ENCODE measurements at places on chromosomes 13 and 19.
A peak's percentile ranks its signal among the peaks of the same experiment; 100 is the strongest.

DNA sequence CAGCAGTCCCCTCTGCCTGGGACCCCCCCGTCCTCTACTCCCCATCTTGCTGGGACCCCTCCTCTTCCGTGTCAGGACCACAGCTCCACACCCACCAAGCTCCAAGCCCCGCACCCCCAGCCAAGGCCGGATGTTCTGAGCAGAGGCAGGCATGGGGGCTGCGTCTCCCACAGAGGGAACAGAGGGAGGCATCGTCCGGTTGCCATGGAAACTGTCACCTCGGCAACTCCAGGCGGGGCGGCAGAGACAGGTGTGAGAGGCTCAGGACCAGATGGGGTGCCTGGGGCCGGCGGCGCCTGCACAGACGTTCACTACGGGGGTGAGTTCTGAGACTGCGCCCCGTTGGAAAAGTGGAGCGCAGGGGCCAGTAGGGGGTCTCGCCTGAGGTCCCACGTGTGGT lies 5.4 kb downstream of the RNU6-9 start:
- DNase-seq = no peak

GRCh38 chr13:95505986-95506385 lies 46.5 kb upstream of the CLDN10 start:
- no peak for DNase-seq

- peak; percentile 25 for DNase-seq
Measured at GRCh38 chr19:1651568-1652291, 685 bp downstream of the TCF3 start.

GRCh38 chr19:11489378-11489777 lies 8.5 kb upstream of the ELAVL3 start:
- no peak for DNase-seq

DNA sequence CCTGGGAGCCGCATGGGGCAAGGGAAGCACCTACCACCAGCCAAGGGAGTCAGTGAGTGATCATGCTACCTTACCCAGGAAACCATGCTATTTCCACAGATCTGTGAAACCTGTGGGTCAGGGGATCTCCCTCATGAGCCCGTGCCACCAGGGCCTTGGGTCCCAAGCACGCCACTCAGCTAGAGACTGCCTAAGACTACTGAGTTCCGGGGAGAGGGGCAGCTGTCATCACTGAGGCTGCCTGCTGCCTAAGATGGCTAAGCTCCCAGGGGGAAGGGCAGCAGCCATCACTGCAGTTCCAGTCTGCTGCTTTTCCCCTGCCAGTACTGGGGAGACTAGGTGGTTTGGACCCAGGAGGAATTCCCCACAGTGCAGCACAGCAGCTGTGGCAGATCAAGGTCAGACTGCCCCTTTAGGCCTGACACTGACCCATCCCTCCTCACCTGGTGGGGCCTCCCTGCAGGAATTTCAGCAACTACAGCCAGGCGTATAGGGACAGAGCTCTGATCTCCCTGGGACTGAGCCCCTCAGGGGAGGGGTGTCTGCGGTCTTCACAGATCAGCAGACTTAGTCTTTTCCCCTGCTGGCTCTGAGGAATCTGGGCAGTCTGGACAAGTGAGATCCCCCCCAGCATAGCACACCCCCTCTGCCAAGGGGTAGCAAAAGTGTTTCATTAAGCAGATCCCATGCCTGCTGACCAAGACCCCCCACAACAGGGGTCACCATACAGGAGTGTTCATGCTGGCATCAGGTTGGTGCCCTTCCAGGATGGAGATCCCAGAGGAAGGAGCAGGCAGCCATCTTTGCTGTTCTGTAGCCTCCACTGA lies 26.9 kb downstream of the VSTM2B start:
- DNase-seq = no peak

GRCh38 chr13:109790086-109790485 lies 3.7 kb upstream of the IRS2 start:
- DNase-seq = peak; percentile 58

DNA sequence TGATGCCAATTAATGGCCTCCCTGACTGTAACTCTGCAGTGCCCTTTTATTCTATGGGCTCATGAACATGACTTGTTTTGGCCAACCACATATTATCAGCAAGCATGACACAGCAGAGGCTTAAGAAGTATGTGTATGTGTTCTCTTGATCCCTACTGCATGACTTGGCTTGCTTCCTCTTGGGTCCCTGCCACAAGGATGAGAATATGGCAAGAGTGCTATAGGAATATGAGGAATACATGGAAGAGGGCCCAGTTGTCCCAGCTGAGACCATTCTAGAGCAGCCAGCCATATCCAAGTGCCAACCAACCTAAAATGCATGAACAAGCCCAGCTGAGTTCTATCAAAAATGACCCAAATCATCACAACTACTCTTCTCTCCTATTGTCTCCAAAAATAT lies 576.7 kb upstream of the PCDH9 start:
- DNase-seq = no peak

GRCh38 chr13:89401264-89401675 lies 1730.1 kb downstream of the SLITRK5 start:
- peak; percentile 77 for DNase-seq

- DNase-seq = peak; percentile 25
Measured at GRCh38 chr13:21638319-21639282, 32.3 kb upstream of the FGF9 start.

GRCh38 chr19:55644191-55644833 lies 863 bp downstream of the ZNF581 start:
- DNase-seq = no peak

- no peak for DNase-seq
Measured at GRCh38 chr13:43414111-43414510, 372.7 kb downstream of the ENOX1 start.

DNA sequence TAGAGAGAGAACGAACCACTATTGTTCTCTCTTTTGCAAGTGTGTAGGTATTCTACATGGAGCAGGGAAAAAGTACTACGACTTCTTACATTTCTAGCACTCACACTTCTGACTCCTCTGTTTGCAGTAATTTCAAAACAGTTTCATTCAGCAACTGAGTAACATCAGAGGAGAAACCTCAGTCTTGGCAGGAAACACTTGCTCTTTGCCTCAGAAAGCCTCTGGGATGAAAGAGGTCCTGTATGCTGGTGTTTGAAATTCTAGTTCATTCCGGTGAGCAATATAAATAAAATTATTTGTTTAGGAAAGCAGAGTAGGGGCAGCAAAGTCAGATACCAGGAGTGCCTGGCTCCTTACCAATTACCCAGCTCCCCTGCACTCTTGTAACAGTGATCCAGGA lies 595.5 kb downstream of the TBC1D4 start:
- DNase-seq = peak; percentile 53

GRCh38 chr13:44040818-44041100 lies 161.1 kb downstream of the LACC1 start:
- peak; percentile 53 for DNase-seq

DNA sequence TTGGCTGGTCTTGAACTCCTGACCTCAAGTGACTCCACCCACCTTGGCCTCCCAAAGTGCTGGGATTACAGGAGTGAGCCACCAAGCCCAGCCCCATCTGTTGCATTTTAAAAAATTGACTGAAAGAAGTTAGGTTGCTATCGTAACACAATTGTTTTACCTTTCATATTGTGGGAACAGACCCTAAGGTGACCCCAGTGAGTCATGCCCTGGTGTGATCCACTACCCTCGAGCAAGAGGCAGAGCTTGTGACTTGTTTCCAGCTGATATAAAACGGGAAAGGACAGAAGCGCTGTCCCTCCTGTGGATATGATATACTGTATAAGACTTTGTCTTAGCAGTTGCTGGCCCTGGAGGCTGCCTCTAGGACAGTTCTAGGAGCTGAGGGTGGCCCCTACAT lies 308.6 kb downstream of the HS6ST3 start:
- no peak for DNase-seq

GRCh38 chr19:3370214-3370720 lies 3.9 kb downstream of the NFIC start:
- DNase-seq = no peak

DNA sequence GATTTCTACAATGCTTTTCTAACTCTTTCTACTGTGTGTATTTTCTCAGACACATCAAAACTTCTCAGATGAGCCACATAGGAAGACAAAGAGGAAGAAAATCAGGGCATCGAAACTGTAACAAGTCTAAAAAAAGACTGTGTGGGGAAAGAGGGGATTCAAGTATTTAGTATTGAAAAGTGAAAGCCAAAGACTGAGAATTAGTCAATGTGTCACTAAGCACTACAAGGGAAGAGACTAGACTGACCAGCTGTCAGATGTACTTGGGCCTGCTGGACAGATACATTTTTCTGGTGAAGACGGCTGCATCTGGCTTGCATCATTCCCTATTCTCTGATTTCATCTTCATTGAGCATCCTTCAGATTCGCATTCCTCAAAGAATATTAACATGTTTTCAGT lies 25.4 kb downstream of the COMMD6 start:
- DNase-seq = no peak

- DNase-seq = no peak
Measured at GRCh38 chr19:16207490-16208025, 9.8 kb downstream of the AP1M1 start.

DNA sequence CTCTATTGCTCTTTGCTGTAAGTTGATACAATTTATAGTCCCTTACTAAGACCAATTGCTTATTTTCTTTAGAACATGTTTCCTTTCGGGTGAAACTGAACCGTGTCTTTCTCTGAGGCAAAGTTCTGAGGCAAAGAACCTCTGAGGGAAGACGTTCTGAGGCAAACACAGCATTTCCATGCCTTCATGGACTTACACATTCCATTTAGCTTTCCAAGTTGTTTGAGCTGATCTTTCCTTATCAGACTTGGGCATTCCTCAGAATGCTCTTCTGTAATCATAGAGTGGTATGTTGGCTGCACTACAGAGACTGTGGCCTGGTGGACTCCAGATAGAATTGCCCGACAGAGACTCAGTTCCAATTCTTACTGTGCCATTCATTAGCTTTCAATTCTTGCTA lies 579.1 kb downstream of the KCTD12 start:
- DNase-seq = no peak

DNA sequence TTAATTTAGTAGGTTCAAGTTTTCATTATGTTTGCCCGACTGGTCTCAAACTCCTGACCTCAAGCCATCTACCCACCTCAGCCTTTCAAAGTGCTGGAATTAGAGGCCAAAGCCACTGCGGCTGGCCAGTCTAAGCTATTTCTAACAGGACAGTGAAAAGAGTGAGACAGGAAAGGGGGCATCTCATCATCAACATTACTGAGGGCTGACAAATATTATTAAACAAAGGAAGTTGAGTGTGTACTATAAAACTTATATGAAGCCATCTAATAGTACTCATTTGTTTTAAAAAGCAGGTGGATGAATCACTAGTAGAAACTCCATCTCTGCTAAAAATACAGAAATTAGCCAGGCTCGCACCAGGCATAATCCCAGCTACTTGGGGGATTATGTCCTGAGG lies 24.3 kb downstream of the ZNF611 start:
- DNase-seq = no peak

- DNase-seq = peak; percentile 51
Measured at GRCh38 chr13:76846363-76846762, 39.8 kb downstream of the KCTD12 start.

DNA sequence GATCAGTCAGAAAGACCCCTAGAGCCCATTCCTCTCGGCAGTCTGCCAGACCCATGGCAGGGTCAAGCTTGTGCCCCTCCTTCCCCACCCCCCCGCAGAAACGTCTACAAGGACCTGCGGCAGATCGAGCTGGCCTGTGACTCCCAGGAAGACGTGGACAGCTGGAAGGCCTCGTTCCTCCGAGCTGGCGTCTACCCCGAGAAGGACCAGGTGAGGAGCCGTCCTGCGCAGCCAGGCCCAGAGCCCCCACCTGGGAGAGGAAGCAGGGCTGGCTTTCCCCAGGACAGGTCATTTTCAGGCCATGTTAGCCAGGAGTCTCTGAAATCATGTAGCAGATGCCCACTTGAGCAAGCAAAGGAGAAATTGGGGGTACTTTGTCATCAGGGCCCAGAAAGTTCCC lies 12.3 kb downstream of the TMED1 start:
- no peak for DNase-seq

- DNase-seq = no peak
Measured at GRCh38 chr13:44373247-44373600, 400 bp upstream of the SERP2 start.

DNA sequence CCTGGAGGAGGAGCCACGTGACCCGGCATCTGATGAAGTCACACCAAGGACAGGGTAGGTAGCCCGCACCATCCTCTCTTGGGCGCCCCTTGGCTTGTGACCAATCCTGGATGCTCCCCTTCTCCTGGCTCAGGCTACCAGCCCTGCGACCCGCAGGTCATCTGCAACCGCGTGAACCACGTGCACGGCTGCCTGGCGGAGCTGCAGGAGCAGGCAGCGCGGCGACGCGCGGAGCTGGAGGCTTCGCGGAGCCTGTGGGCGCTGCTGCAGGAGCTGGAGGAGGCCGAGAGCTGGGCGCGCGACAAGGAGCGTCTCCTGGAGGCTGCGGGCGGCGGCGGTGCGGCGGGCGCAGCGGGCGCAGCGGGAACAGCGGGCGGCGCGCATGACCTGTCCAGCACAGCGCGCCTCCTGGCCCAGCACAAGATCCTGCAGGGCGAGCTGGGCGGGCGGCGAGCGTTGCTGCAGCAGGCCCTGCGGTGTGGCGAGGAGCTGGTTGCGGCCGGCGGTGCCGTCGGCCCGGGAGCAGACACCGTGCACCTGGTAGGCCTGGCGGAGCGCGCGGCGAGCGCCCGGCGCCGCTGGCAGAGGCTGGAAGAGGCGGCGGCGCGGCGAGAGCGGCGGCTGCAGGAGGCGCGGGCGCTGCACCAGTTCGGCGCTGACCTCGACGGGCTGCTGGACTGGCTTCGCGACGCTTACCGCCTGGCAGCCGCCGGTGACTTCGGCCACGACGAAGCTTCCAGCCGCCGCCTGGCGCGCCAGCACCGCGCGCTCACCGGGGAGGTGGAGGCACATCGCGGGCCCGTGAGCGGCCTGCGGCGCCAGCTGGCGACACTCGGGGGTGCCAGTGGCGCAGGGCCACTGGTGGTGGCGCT lies 45.9 kb downstream of the SPTBN4 start:
- DNase-seq = no peak

DNA sequence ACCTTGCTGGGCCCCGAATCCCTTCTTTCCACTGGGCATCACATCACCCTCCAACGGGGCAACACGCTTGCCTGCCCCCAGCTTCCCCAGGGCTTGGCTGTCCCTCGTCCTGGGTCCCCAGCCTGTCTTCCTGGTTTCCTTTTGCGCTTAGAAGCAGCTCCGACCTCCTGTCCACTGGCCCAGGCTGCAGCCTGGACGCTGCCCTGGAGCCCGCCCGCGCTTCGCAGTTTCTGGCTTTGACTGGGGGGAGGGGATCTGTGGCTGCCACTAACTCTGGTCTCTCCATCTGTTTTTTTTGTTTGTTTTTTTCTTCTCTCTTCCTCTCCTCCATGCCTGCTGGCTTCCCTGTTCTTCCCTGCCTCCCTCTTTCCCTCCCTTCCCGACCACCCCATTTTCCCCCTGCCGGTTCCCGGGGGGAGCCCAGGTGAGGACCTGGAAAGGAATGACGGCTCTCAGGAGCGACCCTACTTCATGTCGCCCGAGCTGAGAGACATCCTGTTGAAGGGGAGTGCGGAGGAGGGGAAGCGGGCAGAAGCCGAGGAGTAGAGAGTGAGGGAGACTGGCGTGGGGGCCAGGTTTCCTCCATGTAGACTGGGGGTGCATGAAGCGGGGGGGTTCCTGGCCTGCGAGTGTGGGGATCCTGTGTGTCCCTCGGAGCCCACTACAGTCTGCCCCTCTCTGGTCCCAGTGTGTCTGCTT lies 11.5 kb upstream of the ILF3 start:
- no peak for DNase-seq

Data from fibroblast of mammary gland (primary cell).